ENCODE measurements at places on chromosomes 16 and 17.

DNA sequence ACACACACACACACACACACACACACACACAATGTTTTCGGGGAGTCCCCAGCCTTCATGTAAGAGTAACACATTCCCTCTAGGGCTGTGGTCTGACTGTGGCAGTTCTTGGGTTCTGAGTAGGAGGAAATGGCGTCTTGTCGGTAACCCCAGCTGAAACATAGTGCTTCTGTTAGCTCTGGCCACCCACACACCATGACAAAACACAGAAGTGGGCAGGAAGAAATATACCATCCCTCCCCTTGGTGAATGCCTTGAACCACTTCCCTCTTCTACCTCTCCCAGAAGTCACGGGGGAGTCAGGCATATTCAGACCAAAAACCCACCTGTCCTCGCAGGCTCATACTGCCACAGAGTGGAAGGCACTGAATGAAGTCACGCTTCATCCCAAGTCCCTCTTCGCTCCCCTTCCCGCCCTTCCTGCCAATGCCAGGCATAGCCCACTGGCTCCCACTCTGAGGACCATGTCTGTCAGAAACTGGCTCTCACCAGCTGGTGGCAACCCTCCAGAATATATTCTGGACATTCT is 11.5 kb downstream of the SLC35B1 start:
- DNase-seq: no peak

- DNase-seq: no peak
Observed at GRCh38 chr16:71630808-71631207, 4.8 kb downstream of the MARVELD3 start.

DNA sequence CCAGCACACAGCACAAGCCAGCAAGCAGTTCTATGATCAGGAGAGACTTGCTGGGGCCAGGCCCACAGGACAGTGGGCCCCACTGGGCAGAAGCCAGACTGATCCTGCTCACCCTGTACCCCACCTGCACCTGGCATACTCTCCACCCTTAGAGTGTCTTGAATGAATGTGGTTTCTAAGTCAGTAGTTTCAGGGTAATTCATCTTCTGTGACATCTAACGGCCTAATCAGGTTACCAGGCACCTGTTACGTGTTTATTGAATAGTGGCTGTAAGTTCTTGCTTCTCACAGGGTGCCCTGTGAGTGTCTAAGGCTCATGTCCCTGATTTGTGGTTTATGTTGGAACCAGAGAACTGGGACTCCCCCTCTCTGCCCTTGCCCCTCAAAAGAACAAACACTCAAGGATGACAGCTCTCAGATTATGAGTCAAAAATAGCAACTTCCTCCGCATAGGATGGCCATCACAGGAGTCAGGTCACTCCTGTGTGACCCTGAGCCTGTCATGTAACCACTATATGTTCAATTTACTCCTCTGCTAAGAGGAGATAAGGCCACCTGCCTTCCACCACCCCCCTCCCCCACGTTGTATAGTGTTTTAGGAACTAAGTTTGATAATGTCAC is 7.0 kb upstream of the OR2C1 start:
- peak; percentile 11 for DNase-seq

DNA sequence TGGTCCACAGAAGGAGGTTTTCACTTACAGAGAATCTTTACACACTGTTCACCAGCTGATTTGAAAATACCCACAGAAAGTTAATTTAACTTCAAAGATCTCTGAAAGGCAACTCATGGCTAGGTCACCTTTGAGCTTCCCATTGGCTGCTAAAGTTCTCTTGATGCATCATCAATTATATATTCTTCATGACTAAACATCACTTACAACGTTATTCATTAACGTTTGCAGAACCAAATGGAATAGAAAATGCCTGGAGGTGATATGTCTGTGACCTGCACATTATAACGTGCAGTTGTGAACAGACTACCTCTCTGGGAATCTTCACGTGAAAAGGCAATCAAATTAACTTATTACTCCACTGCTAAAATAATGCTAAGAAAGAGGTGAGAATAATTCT is 238.5 kb downstream of the ZFHX3 start:
- no peak for DNase-seq

GRCh38 chr16:424033-424622 is 1.3 kb upstream of the RAB11FIP3 start:
- peak; percentile 58 for DNase-seq

GRCh38 chr17:27247071-27247957 is 46.6 kb upstream of the WSB1 start:
- peak; percentile 54 for DNase-seq

- DNase-seq: no peak
Observed at GRCh38 chr17:15470536-15470935, 3.1 kb upstream of the CDRT4 start.

DNA sequence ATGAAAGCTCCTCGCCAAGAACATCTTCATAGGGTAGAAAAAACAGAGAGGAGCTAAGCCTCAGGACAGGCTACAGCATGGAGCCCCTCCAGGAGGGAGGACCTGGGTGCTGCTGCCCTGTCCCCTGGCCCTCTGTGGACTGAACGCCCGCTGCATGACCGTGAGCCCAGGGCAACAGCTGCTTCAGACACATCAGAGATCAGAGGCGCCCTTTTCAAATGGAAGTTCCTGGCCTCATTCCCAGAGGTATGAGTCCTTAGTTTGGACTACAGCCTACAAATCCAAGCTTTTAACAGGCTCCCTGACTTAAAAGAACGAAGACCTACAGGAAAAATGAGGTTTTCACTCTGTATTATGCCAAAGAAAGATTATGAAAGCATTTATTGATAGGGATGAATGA is 48.5 kb downstream of the ZNF18 start:
- DNase-seq: no peak

DNA sequence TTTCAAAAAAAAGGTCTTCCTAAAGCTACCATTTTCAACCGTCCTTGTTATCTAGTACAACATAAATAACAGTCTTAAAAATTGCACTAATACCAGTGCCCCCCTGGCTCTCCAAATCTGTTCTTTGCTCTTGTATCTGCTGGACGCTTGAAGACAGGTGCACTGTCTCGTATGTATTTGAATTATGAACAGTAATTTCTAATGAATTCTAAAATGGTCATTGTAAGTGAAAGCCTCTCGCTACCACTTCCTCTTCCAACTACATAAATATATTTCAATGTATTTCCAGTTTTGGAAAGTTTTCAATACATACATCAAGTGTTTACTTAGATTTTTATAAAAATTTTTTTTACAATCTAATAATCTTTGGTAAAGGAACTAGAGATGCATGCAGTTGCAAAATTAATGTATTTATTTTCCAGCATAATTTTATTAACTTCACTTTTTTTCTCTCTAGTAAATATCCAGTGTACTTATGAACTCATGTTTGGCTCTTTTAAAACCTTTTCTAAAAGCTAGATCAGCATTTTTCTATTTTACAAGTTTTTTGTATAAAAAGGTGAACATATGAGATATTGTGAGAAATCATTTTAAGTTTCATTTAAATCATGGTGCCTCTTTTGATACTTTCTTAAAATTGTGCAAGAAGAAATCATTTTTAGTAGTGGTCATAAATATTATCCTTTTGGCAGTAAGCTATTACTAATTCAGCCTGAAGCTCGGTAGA is 31.0 kb downstream of the ERCC4 start:
- DNase-seq: no peak

DNA sequence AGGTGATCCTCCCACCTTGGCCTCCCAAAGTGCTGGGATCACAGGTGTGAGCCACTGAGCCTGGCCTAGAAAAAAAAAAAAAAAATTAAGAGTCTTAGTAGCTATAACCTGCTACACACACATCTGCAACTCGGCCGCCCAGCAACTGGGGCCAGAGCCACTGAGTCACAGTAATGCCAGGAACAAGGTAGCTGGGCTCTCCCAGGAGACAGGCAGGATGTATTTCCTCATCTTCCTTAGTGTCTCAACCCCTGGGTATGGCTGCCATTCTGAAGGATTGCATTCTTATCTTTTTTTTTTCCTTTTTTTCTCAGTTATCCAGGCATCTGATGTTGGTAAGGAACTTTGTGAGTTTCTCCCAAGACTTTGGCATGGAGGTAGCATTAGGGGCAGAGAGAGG is 7.1 kb upstream of the PSMD3 start:
- DNase-seq: no peak

DNA sequence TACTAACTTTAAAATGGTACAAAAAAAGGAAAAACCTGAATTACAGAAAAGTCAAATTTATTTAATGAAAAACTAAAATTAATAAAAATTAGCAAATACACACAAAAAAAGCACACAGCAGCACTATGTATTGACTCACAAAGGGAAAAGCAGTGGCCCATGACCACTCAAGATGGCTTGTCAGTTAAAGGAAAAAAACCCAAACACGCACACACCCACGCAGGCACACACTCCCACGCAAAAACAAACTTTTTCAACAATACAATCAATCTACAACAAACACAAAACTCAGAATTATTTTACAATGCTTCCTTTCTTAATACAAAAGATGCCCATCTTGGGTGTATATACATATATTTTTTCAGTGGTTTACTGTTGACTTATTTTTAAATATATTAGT is 24.2 kb downstream of the SIAH1 start:
- no peak for DNase-seq

DNA sequence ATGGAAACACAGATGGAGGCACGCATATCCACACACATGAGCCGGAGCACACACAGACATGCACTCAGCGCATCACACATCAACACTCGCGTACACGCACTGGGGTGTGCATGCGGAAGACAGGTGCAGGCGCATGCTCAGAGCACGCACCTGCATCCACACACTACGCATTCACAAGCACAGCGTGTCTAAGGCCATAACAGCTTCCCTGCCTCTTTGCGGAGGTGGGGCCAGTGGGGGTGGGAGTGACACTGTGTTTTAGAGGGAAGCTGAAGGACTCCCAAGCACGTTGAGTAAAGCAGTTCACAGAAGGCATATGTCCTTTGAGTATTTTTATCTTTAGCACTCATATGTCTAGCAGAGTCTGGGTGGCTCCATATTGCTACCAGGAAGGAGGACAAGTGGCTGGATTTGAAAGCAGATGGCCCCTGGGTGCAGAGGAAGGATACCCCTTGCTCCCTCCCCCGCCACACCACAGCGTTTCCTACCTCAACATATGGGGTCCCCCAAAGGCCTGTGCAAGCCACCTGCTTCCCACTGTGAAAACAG is 68.6 kb upstream of the TOB1 start:
- peak; percentile 79 for DNase-seq

- DNase-seq: peak; percentile 63
Observed at GRCh38 chr16:11658896-11659708, 9.2 kb upstream of the SNN start.

- peak; percentile 72 for DNase-seq
Observed at GRCh38 chr17:77185137-77185536, 44.4 kb downstream of the SEC14L1 start.

GRCh38 chr17:77782201-77782600 is 176.3 kb upstream of the TNRC6C start:
- DNase-seq: peak; percentile 74

GRCh38 chr17:55527540-55528118 is 16.4 kb upstream of the SMIM36 start:
- DNase-seq: peak; percentile 66

DNA sequence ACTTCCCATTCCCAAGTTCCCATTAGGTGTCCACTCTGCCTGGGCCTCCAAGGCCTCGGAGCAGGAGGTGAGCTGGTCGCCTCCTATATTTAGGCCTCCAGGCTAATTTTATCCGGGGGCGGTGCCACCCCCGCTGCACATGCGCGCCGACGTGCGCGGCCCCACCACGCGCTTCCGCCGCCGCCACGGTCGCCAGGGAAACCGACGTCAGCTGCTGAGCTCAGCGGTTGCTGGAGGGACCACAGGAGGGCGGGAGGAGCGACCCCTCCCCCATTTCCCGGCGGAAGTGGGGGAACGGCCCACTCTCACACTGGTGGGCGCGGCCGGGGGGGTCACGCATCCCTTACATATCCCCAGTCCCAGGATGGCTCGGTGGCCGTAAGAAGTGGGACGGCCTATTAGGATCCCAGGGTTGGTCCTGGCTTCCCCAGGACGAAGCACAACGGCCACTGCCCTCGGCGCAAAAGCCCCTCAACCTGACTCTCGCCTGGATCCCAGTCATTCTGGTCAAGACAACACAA is 1.0 kb downstream of the PER1 start:
- peak; percentile 86 for DNase-seq

DNA sequence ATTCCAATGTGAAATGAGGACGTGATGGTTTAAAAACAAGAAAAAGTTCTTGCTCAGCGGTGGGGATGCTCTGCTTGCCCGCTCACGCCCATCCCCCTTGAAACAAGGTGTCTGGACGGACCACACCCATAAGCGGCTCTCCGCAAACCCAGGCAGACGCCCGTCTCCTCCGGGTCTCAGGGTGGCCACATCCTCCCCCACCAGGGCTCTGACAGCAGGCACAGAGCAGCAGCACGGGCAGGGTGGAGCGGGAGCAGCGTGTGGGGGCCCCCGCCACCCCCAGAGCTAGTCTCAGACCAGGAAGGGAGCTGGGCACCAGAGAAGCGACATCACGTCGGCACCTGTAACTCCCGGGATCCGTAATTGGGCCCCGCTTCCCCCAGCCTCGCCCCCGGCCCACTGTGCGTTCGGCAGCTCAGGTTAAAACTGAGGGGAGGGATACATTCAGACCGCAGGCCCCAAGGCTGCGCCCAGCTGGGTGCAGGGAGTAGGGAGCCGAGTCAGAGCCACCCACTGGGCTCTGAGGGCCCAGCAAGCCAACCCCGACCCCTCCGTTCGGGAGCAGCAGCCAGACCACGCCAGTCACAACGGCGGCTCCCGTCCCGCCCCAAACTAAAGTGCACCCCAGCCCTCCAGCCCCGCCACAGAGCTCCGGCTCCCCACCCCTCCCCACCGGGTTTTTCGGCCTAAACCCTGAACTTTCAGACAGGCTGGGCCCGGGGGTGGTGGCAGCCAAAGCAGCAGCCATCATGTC is 22.0 kb downstream of the CLUH start:
- no peak for DNase-seq

GRCh38 chr16:1788708-1789100 is 4.8 kb downstream of the IGFALS start:
- DNase-seq: no peak

GRCh38 chr17:33335491-33336173 is 42.5 kb upstream of the ASIC2 start:
- no peak for DNase-seq

DNA sequence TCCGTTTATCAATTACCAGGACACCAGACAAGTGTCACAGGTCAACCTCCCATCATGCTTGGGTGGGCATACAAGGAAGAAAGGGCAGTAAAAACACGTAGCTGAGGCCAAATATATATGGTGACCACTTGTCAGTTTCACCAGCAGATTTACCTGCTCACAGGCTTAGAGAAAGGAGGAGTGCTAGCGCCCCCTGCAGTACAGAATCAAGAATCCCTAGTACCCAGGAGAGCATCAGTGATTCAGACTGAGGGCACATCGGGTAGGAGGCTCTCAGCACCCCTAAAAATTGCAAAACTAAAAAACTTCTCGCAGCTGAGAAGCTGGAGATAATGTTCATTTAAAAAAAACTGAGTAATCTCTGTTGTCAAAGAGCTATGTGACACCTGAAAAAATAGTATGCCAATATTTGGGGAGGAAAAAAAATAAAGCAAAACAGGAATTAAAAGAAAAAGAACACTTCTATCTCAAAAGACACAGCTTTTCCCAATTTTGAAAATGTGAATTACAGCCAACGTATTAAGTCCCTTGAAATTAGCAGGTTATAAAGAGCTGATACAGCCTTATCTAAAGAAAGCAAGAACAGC is 21.2 kb upstream of the MON1B start:
- DNase-seq: peak; percentile 60
